ENCODE measurements at places on chromosomes 3 and 15.

GRCh38 chr3:106945435-106945834 is 431.8 kb upstream of the CCDC54 start:
- DNase-seq = no peak

GRCh38 chr15:55008421-55008820 is 188.3 kb downstream of the RSL24D1 start:
- DNase-seq = no peak

- no peak for DNase-seq
Measured at GRCh38 chr15:33722673-33723015, 245.7 kb upstream of the CHRM5 start.

GRCh38 chr3:8501371-8502131 is at the start of gene LMCD1:
TSS of gene LMCD1 (plus strand) at chr3:8501823. CDS start at chr3:8501939, 116 bp downstream.
- DNase-seq = peak; percentile 73

GRCh38 chr3:42174679-42175385 is 83.7 kb downstream of the TRAK1 start:
- DNase-seq = no peak

DNA sequence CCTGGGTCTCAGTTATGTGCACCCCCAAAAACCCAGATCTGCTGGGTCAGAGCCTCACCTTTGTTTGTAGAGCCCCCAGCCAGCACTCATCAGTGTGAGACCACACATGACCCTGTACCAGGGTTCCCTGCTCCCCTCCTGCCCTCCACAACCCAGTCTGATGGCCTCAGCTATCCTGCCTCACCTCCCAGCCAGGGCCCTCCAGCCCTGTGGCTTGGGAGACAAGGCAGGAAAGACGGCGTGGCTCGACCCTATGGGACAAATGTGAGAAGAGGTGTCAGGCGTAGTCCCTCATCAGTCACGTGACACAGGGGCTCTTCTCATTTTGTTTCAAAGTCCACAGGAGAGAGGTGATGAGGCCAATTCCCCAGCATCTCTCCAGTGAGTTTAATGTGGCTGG is 28.3 kb upstream of the PRR23E start:
- DNase-seq = no peak

- no peak for DNase-seq
Measured at GRCh38 chr15:34223904-34224596, 766 bp upstream of the EMC4 start.

- peak; percentile 34 for DNase-seq
Measured at GRCh38 chr3:172153335-172153861, 114.0 kb downstream of the FNDC3B start.

GRCh38 chr3:178603735-178604134 is 67.5 kb downstream of the KCNMB2 start:
- no peak for DNase-seq

- DNase-seq = no peak
Measured at GRCh38 chr3:128867200-128868125, 12.0 kb upstream of the ACAD9 start.

- DNase-seq = no peak
Measured at GRCh38 chr15:66132251-66132816, 121.2 kb downstream of the MEGF11 start.

GRCh38 chr15:41429003-41429890 is 12.4 kb downstream of the RTF1 start:
- no peak for DNase-seq

GRCh38 chr15:70095408-70096214 is 2.1 kb downstream of the TLE3 start:
- DNase-seq = no peak

GRCh38 chr15:98131924-98132323 is 171.4 kb downstream of the ARRDC4 start:
- no peak for DNase-seq

- DNase-seq = no peak
Measured at GRCh38 chr15:71634820-71635560, 175.4 kb upstream of the NR2E3 start.
